ENCODE measurements at places on chromosomes 3 and 15. TPM values are rescaled to one million over a fixed set of nuclear protein-coding genes. Genes with fewer than 3 reads are reported as not detected.

ROPN1B gene
- total RNA-seq = not detected

GOLGA8M gene
- total RNA-seq = 3.8 TPM

CTXN2 gene
- not detected for total RNA-seq

GCSAM gene
- 0.47 TPM for total RNA-seq

MASP1 gene
- 3.8 TPM for total RNA-seq

ITIH1 gene
- total RNA-seq = 0.94 TPM

CASR gene
- not detected for total RNA-seq

ITIH4 gene
- 2.5 TPM for total RNA-seq

KLHL40 gene
- not detected for total RNA-seq

ZCWPW2 gene
- total RNA-seq = not detected

ZNF620 gene
- 2.2 TPM for total RNA-seq

SLC22A14 gene
- not detected for total RNA-seq

B3GALNT1 gene
- total RNA-seq = 11.0 TPM

WDR72 gene
- total RNA-seq = not detected

GHSR gene
- not detected for total RNA-seq

BCL2A1 gene
- 1.8 TPM for total RNA-seq

KLF15 gene
- total RNA-seq = 73.1 TPM

CHST13 gene
- 2.3 TPM for total RNA-seq

ARRDC4 gene
- total RNA-seq = 25.0 TPM

TMEM207 gene
- not detected for total RNA-seq

GP5 gene
- not detected for total RNA-seq

MEX3B gene
- total RNA-seq = 0.74 TPM

RBPMS2 gene
- total RNA-seq = 3.1 TPM

IMPG2 gene
- total RNA-seq = 0.24 TPM

IDH2 gene
- total RNA-seq = 24.9 TPM

ADIPOQ gene
- total RNA-seq = 1,417 TPM

ILDR1 gene
- not detected for total RNA-seq

ALDH1A3 gene
- 367 TPM for total RNA-seq

ABI3BP gene
- total RNA-seq = 37.4 TPM

ITGB5 gene
- 192 TPM for total RNA-seq

MOBP gene
- total RNA-seq = not detected

GOLGA6L4 gene
- total RNA-seq = 1.4 TPM

SAMMSON gene
- total RNA-seq = not detected

LARP6 gene
- total RNA-seq = 56.6 TPM

CCDC191 gene
- total RNA-seq = 3.0 TPM

ANXA2 gene
- 1,170 TPM for total RNA-seq

TMEM45A gene
- total RNA-seq = 36.7 TPM

PPP1R14D gene
- not detected for total RNA-seq

C3orf22 gene
- total RNA-seq = not detected

Measured in omental fat pad (tissue), 4 donors.